ENCODE measurements at places on chromosomes 12 and 14.

- DNase-seq: no peak
These were observed 52.6 kb downstream of the GALC start for GRCh38 chr14:87940382-87940781.

DNA sequence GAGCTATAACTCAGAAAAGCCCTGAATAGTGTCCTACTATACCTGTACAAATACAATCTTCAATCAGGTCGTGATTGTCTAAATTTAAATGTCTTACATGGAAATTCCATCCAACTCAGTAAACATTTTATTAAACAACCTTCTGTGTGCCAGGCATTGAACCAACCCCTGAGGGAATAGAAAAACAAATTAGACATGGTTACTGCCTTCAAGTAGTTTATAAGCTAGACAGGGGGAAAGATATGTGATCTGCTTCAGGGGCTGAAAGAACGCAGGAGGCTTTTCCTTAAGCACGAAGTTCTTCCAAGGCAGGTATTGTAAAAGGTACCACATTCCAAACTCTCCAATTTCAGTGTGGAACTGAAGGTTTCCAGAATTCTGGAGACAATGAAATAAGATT is 39.7 kb upstream of the STAB2 start:
- DNase-seq: no peak

DNA sequence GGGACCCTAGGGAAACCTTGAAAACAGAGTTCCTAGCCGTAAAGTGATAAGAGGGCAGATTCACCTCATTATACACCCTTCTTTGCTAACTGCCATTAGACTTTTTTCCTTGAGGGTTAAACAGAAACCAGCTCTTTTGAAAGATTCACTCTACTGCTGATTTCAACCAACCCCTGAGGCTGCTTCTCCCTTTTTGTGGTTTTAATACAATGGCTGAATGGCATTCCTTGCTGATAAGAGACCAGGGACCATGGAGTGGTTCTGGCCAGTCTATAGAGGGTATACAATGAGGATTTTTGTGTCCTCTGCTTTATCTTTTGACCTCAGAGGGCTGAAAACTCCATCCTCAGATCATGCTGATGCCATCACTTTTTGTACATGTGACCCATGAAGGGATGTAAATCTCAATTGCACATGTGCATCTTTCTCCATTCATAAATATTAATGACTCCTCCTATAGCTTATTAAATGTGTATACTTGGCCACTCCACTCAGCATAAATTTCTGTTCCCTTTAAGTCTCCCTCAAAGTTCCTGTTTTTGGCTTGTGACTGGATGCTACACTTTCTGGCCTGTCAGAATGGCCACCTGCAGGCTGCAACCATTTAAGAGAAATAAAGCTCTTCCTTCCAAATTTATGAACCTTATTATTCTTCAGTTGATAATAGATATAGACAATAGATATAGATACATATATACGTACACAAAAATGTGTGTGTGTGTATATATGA is 233.8 kb upstream of the SEL1L start:
- DNase-seq: no peak

GRCh38 chr12:94204499-94205247 is 56.3 kb downstream of the PLXNC1 start:
- no peak for DNase-seq

- DNase-seq: no peak
These were observed 219.4 kb downstream of the KSR2 start for GRCh38 chr12:117749431-117749830.

GRCh38 chr12:6613776-6614512 is 6.8 kb upstream of the CHD4 start:
- peak; percentile 43 for DNase-seq

DNA sequence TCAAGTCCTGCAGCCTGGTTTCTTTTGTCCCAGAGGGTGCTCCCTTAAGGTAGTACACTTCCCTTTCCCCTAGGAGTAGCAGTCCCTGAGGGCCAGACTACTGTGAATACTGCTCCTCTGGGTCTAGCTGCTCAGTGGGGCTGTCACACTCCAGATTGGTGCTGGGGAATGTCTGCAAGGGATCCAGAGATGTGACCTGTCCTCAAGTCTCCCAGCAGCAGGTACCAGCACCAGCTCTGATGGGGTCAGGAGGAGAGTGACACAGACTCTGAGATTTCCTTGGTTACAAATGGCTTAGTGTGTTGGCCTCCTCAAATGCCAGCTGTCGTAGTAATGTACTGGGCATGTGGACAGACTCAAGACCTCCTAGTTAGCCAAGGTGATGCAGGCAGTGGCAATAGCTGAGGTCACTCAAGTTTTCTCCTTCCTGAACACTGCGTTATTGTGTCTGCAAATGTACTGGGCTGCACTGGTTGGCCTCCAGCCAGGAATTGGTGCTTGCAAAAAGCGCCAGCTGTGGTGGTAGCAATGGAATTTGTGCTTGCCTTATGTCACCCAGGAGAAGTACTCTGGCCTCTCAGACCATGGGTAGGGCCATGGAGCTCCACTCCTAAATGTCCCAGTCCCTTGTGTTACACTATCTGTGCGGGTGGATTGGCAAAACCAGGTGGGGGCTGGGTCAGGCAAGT is 36.4 kb upstream of the AEBP2 start:
- DNase-seq: no peak

DNA sequence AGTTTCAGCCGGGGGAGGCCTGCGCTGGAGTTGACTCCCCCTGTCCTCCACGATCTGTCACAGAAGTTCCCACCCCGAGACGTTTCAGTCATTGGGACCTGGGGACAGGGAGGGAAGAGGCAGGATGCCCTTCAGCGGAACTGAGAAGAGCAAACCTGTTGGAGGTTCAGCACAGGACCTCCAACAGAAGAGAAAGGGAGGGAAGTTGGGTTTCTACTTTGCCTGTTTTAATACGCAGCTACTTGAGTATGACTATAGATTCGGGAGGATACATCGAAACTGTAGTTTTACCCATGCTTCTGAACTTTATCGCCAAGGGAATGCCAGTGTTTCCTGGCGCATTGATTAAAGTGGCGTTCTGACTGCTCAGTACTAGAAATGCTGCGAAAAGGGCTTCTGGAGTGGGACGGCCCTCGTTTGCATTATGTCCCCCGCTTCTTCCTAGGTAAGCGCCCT is 2.3 kb upstream of the DUSP6 start:
- DNase-seq: no peak

- no peak for DNase-seq
These were observed 34.6 kb upstream of the PPP2R5C start for GRCh38 chr14:101726954-101727302.

GRCh38 chr12:69161829-69162228 is 77.5 kb upstream of the CPSF6 start:
- no peak for DNase-seq

- no peak for DNase-seq
These were observed 17.6 kb downstream of the C14orf132 start for GRCh38 chr14:96056509-96057422.

DNA sequence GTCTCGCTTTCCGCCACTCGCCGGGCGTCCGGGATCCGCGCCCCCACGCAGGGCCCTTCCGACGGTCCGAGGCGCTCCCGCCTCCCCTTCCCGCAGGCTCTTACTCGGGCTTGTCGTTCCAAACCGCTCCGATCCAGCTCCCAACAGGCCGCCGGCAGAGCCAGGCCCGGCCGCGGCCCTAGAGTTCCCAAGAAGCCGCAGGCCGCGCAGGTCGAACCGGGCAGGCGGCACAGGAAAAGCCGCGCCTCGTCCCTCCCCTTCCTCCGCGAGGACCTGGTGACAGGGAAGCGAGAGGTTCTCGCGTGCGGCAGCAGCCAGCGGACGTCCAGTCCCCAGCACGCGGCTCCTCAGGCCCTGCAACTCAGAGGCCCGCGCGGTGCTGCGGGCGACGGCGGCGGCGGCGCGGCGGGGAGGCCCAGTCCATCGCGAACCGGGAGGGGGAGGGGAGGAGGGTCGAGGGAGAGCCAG is 272 bp downstream of the HECTD1 start:
- DNase-seq: no peak

DNA sequence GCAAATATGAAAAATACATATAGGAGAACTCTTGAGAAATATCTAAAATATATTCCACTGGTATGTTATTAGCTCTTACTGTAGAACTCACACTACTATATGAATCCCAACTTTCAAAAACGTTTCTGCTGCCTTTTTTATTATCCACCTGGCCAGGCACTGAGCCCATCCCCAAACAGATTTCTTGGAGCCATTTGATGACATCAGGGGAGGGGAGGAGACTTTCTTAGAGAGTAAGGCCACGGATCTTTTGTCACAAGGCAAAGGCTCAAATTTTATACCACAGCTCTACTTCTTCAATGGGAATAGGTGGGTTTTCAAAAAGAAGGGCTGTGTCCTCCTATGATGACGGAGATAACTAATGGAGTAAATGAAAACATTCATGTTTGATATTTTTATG is 83.0 kb downstream of the SLC25A21 start:
- DNase-seq: no peak

GRCh38 chr12:126346087-126346486 is 1280.9 kb downstream of the AACS start:
- no peak for DNase-seq

GRCh38 chr14:96564389-96564788 is 62.2 kb downstream of the PAPOLA start:
- DNase-seq: no peak

DNA sequence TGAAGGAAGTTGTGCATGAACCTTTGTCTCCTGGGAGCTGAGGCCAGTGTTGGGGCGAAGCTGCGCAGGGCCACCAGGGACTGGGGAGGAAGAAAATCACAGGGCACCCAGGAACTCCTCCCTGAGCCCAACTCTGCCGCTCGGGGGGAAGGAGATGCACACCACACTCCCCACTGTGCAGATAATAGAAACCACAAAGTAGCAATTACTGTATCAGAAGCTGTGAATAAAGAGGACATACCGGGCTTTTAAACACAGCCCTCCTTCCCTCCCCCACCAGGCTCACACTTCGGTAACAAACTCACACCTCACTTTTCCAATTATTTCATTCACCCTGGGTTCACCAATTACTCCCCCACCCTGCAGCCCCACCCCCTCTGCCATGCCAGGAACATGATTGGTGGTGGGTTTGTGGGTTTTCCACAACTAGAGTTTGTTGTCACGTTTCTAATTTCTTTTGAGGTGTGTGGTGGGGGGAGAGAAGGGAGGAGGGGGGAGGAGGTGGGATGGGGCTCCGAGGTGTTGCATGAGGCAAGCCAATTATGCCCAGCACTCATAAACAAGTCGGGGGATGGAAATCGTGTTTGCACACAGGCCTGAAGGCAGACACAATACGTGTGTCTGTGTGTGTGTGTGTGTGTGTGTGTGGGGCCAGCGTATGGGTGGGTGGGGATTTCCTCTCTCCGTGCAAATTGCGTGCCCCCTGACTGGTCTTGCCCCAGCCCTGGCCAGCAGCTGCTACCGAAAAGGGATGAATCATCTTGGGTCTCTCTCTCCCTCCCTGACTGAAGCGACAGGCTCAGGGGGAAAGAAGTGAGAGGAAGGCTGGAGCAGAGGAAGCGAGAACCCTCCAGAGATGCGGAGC is 103.3 kb downstream of the RBM19 start:
- DNase-seq: no peak

- DNase-seq: no peak
These were observed 3.8 kb downstream of the NR4A1 start for GRCh38 chr12:52054833-52055730.

DNA sequence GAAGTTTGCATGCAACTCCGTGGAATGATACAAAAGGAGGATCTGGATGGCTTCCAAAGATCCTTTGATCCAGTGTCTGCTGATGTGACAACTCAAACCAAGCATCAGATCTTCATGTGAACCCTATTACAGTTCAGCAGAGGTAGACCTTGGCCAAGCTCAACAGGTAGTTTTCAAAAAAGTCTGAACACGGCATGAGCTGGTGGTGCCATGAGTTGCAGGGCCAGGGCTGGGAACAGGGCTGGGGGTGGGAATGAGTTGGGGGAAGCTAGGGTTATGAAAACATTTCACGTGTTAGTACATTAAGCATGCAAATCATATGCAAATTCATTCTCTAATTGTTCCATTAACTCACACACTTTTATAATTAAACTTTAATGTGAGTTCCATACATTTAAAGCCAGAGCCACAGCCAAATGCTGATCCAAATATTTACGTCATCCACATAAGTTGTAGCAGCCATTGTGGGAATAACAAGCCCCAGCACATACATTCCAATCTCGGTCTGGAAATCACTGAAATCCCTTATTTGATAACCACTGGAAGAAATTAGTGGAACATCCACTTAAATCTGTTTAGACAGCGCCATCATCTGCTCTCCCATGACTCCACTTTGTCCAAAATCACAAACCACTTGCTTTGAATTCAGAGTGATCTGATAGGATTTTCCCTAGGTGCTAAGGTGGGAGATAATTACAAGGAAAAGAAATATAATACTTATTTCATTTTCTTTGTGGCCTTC is 158.5 kb downstream of the APAF1 start:
- DNase-seq: no peak

DNA sequence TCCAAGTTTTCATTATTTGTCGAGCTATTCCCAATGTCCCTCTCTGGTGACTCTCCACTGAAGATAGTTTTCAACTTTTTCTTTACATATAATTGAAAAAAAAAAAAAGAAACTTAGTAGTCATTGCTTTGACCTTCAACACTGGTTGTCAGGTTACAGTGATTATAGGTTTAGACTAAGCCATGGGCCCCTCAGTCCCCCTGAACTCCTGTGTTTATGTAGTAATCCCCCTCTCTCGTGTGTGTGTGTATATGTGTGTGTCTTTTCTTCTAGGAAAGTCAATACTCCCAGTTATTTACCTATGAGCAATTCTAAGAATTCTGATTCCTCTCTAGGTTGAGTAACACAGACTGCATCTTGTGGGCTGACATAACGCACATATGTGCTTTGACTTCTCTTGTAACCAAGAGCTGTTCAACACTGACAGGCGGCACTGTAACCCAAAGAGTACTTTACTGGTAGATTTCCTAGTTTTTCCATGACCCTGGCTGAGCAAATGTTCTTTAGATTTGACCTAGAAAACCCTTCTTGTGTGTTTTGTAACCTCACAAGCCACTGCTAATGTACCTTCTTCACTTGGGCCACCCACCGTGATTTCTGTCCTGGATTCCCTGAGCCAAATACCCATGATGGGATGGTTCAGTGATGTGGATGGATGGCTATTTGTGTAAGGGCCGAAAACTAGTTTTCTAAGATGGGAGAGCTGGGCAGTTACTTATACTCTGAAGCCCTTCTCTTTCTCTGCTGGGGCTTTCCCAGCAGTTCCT is 15.0 kb upstream of the MANSC4 start:
- DNase-seq: no peak
